ENCODE measurements at places on chromosomes 3 and 15. TPM values are rescaled to one million over a fixed set of nuclear protein-coding genes. Genes with fewer than 3 reads are reported as not detected.

The ADAMTS7 gene
- total RNA-seq, result 5.1 TPM

The RARRES1 gene
- total RNA-seq, result 93.3 TPM

The TLR9 gene
- under 0.01 TPM for total RNA-seq

The MORC1 gene
- total RNA-seq, result not detected

The CCDC71 gene
- total RNA-seq, result 17.8 TPM

The TPRG1 gene
- 0.99 TPM for total RNA-seq

The SELENOK gene
- 21.3 TPM for total RNA-seq

The TEX9 gene
- 3.3 TPM for total RNA-seq

The GJD2 gene
- not detected for total RNA-seq

The SI gene
- not detected for total RNA-seq

GRCh38 chr3:75140904-75141615, 523.1 kb upstream of the FRG2C start:
- H3K27ac ChIP-seq, result no peak overlapping the region
- no peaks in the 10 kb centered on the region for H3K36me3 ChIP-seq
- no peaks in the 10 kb centered on the region for H3K4me1 ChIP-seq
- H3K27me3 ChIP-seq, result no peaks in the 10 kb centered on the region
- H3K4me3 ChIP-seq, result no peak overlapping the region

DNA sequence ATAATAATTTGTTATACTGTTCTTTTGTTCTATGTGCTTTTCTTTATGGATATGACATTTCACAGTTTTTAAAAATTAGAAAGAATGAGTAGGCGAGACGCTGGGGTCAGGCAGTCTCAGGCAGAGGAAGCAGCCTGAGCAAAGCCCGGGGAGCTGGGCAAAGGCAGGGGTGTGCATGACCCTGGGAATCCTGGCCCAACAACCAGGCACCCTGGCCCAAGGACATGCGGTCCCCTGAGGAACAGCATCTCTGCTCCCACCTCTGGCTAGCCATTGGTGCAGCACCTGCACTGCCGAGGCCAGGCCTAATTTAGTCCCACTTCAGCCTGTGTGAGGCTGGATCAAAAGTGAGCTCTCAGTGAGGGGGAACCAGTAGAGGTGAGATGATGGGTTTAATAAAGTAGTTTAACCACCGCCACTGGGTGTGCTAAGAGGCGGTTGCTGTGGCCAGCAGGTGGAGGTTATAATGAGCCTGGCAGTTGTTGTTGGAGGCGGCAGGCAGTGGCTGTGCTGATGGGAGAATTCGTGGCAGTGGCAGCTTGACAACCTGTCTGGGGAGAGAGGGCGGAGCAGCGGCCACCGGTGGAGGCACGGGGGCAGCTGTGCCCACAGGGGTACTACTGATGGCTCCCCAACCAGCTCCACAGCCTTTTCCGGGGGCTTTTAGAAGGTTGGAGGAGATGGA, 41.5 kb downstream of the PRKCD start:
- H3K27me3 ChIP-seq, result no peaks in the 10 kb centered on the region
- DNase-seq, result no peak
- H3K36me3 ChIP-seq, result no peaks in the 10 kb centered on the region
- no peak overlapping the region for H3K27ac ChIP-seq
- no peaks in the 10 kb centered on the region for H3K4me1 ChIP-seq

- H3K4me3 ChIP-seq, result peak overlapping the region; percentile 15
- DNase-seq, result no peak
- H3K36me3 ChIP-seq, result no peaks in the 10 kb centered on the region
- peaks cover 11% of the 10 kb centered on the region for H3K4me1 ChIP-seq
Observed at GRCh38 chr3:152381881-152382295, 113.2 kb downstream of the MBNL1 start.

- H3K4me1 ChIP-seq, result no peaks in the 10 kb centered on the region
- no peak for DNase-seq
- H3K27ac ChIP-seq, result no peak overlapping the region
- H3K27me3 ChIP-seq, result no peaks in the 10 kb centered on the region
Observed at GRCh38 chr3:140510303-140510861, 167.5 kb upstream of the TRIM42 start.

- no peaks in the 10 kb centered on the region for H3K27me3 ChIP-seq
- no peaks in the 10 kb centered on the region for H3K36me3 ChIP-seq
- no peak overlapping the region for H3K4me3 ChIP-seq
- no peak overlapping the region for H3K27ac ChIP-seq
- no peaks in the 10 kb centered on the region for H3K4me1 ChIP-seq
Observed at GRCh38 chr3:94305835-94306611, 243.2 kb downstream of the NSUN3 start.

DNA sequence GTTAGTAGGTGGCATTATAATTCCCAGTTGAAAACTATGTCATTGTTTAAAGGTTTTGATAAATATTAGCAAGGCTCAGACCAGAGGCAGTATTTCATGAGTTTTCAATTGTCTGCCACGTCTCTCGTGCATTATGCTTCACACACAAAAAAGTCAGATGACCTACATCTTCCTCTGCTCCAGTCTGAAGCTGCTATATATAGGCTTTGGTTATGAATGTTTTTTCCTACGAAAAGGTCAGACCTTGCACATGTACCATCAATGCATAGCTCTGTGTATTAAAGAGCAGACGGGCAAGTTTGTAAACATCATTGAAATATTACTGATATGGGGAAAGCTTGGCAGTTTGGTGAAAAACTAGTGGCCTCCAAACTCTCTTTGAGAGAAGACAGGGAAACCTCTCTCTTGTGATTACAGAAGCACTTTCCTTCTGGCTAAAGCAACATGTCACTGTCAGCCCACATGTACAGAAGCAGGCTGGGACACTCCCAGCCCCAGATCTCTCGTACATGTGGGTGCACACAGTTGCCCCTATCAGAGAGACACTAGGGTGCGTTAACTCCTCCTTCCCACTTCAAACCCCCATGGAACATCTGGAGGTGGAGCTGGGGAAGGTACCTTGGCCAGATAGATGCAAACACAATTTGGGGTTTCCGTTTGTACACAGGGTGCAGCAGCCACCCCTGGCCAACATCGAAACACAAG, 184.0 kb upstream of the BCL6 start:
- no peak for DNase-seq
- no peaks in the 10 kb centered on the region for H3K36me3 ChIP-seq
- no peaks in the 10 kb centered on the region for H3K27me3 ChIP-seq
- no peak overlapping the region for H3K4me3 ChIP-seq
- H3K27ac ChIP-seq, result no peak overlapping the region

DNA sequence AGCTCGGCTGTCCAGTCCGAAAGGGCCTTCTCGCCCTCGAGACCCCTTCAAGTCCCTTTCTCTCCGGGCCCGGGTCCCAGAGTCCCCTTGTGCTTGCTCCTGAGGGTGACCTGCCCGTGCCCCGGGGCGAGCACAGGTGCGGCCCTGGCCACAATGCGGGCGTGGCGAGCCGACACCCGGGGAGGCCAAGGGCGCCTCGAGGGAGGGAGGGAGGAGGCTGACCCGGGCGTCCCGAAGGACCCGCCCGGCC, 810 bp upstream of the MEF2A start:
- H3K4me1 ChIP-seq, result peaks cover 6% of the 10 kb centered on the region
- peaks cover 6% of the 10 kb centered on the region for H3K27me3 ChIP-seq
- no peak for DNase-seq
- no peaks in the 10 kb centered on the region for H3K36me3 ChIP-seq
- H3K27ac ChIP-seq, result no peak overlapping the region

GRCh38 chr3:40037582-40037981, 228.2 kb downstream of the MYRIP start:
- DNase-seq, result no peak
- no peaks in the 10 kb centered on the region for H3K4me1 ChIP-seq
- H3K27me3 ChIP-seq, result no peaks in the 10 kb centered on the region
- H3K27ac ChIP-seq, result no peak overlapping the region
- H3K4me3 ChIP-seq, result no peak overlapping the region

DNA sequence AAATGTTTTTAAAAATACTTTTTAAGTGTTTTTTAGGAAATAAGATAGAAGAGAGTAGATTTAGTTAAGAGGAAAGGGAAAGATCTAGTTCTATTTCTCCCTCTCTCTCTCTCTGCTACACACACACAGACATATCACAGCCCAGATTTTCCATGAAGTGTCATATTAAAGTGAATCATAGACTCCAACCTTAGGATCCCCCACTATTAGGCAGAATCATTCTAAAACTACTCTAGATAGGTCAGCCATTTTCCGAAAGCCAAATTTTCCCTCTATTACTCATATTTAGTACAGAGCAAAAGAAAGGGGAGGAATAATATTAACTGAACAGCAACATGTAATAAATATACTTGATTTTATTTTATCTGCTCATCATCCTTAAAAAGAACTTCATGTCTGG, 45.1 kb upstream of the RSL24D1 start:
- H3K4me3 ChIP-seq, result no peak overlapping the region
- DNase-seq, result no peak
- no peaks in the 10 kb centered on the region for H3K27me3 ChIP-seq
- no peaks in the 10 kb centered on the region for H3K36me3 ChIP-seq

GRCh38 chr15:43969802-43970375, 143.1 kb downstream of the WDR76 start:
- no peaks in the 10 kb centered on the region for H3K27me3 ChIP-seq
- no peak overlapping the region for H3K27ac ChIP-seq
- H3K4me1 ChIP-seq, result no peaks in the 10 kb centered on the region
- no peaks in the 10 kb centered on the region for H3K36me3 ChIP-seq
- H3K4me3 ChIP-seq, result no peak overlapping the region

- no peak within 1 kb of the TSS for H3K27ac ChIP-seq
- no peaks in the 10 kb centered on the region for H3K27me3 ChIP-seq
- H3K36me3 ChIP-seq, result no peaks in the 10 kb centered on the region
- DNase-seq, result no peak
- no peak within 1 kb of the TSS for H3K4me3 ChIP-seq
Observed at GRCh38 chr3:149792452-149793270, at the start of gene ANKUB1. Gene ANKUB1 (minus strand): TSS chr3:149792554. CDS start chr3:149792366, 188 bp downstream.

DNA sequence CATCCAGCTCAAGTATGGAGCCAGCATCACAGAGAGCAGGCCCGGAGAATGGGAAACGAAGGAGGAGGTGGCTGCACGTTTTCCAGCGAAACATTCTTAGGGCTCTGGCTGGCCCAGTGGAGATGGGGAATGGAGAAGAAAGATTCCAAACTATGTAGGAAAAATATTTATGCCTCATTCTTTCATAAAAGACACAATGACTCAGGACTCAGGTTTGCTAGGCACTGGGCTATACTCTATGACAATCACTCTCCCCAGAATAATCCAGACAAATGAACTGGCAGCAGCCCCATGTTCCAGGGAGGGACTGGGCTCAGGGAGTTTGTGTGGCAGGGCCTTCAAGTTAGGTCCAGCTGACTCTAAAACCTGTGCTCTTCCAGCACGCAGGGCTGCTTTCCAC, 110.8 kb upstream of the RAD18 start:
- no peaks in the 10 kb centered on the region for H3K27me3 ChIP-seq
- H3K4me1 ChIP-seq, result no peaks in the 10 kb centered on the region
- H3K36me3 ChIP-seq, result no peaks in the 10 kb centered on the region
- no peak overlapping the region for H3K4me3 ChIP-seq
- DNase-seq, result peak; percentile 80
- no peak overlapping the region for H3K27ac ChIP-seq

DNA sequence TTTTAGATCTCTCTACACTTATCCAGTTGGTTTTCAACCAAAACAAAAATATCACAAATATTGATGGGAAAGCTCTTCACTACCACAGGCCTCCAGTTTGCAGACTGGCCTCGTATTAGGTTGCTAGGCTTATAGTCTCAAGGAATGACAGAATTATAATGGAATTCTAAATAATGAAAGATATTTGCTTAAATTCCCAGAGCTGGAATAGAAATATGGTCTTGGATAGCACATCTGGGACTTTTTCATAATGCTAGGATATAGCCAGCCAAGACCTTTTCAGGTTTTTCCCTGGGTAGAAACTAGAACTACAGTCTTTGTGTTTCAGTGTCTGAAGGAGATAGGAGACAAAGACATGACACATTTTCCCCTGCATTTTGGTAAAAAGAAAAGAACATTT, 121.9 kb upstream of the STAC start:
- no peaks in the 10 kb centered on the region for H3K4me1 ChIP-seq
- H3K27me3 ChIP-seq, result no peaks in the 10 kb centered on the region

DNA sequence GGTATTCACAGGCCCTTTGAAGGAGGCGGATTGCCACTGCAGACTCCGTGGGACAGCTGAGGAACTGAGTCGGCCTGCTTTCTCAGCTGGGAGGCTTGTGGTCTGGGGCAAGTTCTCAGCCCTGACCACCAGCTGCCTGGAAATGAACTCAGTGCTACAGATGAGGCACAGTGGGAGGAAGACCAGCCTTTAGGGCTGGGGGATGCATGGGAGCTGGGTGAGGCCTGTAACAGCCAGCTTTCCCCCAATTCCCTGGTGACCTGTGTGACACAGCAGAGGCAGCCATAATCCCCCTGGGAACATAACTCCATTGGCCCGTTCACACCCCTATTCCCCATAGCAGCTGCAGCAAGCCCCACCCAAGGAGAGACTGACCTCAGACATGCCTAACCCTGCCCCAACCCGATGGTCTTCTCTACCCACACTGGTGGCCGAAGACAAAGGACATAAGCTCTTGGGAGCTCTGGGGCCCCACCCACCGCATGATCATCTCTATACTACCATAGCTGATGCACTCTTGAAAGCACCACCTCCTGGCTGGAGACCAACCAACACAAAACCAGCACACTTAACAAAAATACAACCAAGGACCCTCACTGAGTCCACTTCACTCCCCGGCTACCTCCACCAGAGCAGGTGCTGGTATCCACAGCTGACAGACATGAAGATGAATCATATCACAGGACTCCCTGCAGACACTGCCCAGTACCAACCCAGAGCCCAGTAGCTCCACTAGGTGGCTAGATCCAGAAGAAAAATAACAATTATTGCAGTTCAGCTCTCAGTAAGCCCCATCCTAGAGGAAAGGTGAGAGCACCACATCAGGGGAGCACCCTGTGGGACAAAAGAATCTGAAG, 24.9 kb downstream of the ZMAT3 start:
- DNase-seq, result no peak
- no peaks in the 10 kb centered on the region for H3K4me1 ChIP-seq
- no peaks in the 10 kb centered on the region for H3K36me3 ChIP-seq
- H3K27me3 ChIP-seq, result no peaks in the 10 kb centered on the region
- H3K4me3 ChIP-seq, result no peak overlapping the region

GRCh38 chr3:22263042-22263441, 512.0 kb upstream of the ZNF385D start:
- no peak overlapping the region for H3K4me3 ChIP-seq
- H3K27me3 ChIP-seq, result no peaks in the 10 kb centered on the region
- no peaks in the 10 kb centered on the region for H3K36me3 ChIP-seq
- peak; percentile 75 for DNase-seq
- no peaks in the 10 kb centered on the region for H3K4me1 ChIP-seq

- H3K4me3 ChIP-seq, result no peak overlapping the region
- H3K27ac ChIP-seq, result no peak overlapping the region
- H3K36me3 ChIP-seq, result no peaks in the 10 kb centered on the region
- H3K4me1 ChIP-seq, result peaks cover 12% of the 10 kb centered on the region
Observed at GRCh38 chr3:149507491-149508324, 33.2 kb downstream of the TM4SF4 start.

GRCh38 chr3:43723121-43723734, 32.5 kb downstream of the ABHD5 start:
- peak; percentile 80 for DNase-seq
- peak overlapping the region; percentile 73 for H3K27ac ChIP-seq
- H3K4me1 ChIP-seq, result peaks cover 9% of the 10 kb centered on the region
- no peaks in the 10 kb centered on the region for H3K27me3 ChIP-seq
- peaks cover 2% of the 10 kb centered on the region for H3K36me3 ChIP-seq

DNA sequence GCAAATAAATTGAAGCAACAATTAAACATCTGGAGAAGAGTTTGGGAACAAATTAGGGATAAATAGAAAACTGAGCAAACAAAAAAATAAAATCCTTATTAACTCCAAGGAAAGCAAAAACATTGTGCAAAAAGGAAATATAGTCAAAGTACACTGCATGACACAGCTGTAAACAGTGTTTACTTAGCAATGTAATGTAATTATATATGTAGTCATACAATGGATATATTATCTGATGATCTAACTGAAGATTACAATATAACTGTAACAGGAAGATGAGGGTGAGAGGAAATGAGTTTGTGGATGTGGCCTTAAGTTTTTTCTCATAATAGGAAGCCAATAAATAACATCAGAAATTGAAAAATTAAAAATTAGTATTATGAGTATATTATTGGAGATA, 42.5 kb downstream of the SCN10A start:
- no peak for DNase-seq
- no peak overlapping the region for H3K27ac ChIP-seq
- no peaks in the 10 kb centered on the region for H3K27me3 ChIP-seq
- H3K36me3 ChIP-seq, result no peaks in the 10 kb centered on the region
